ENCODE measurements at places on chromosomes 1 and 21. TPM values are rescaled to one million over a fixed set of nuclear protein-coding genes. Genes with fewer than 3 reads are reported as not detected.

ARHGAP29 gene
- total RNA-seq: 49.5 TPM

PGLYRP4 gene
- total RNA-seq: 10.2 TPM

DNA sequence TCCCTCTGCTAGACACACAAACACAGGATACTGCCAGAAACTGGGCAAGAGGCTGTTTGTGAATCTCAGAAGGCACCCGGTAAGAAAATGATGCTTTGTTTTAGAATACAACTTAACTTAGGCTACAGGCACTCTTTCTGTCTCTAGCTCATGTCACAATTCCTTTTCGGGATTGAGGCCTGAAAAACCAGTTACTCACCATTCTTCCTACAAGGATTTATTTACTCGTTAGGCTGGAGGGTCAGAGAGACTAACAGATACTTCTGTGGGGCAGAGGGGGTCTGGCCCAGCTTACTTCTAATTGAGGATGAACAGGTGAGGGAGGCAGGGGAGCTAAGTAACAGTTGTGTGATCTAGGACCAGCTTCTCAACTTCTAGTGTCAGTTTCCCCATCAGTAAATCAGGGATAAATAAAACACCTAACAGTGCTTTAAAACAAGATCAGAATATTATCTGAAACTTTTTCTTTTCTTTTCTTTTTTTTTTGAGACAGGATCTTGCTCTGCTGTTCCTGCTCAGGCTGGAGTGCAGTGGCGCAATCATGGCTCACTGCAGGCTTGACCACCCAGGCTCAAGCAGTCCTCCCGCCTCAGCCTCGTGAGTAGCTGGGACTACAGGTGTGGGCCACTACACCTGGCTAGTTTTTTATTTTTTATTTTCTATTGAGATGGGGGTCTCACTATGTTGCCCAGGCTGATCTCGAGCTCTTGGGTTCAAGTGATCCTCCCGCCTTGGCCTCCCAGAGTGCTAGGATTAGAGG, 31.9 kb downstream of the NFYC start:
- DNase-seq: no peak

GRCh38 chr1:94874423-94874822, 52.5 kb downstream of the CNN3 start:
- no peak for DNase-seq

CCDC185 gene
- not detected for total RNA-seq

MATN1 gene
- not detected for total RNA-seq

DNA sequence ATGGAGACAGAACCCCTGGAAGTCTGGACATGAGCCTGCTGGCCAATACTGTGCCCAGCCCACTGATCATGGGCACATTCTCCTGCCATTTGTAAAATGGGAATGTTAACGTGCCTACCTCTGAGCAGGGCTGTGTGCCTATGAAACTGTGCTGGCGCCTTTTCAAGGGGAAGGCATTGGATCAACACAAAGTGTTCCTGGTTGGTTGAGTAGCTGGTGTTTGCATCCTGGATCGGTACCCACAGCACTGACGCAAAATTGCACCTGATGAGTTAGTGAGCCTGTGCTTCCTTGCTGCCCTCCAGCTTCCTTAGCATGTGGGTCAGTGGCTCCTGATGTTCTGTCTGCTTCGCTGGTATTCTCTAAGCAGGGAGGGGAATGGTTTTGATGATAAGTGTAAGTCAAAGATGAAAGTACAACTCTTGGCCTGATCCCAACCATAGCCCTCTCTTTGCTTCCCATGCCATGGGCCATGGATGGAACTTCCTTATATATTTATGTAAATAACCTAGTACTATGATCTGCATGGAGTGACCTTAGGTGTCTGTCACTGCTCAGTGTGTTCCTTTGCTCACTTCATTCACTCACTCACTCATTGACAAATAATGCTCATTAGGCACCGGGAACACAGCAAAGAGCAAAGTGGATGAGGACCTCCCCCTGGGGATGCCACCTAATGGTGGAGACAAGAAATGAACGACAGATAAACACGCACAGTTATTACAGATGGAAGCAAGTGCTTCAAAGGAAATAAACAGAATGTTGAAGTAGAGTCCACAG, 22.7 kb downstream of the MAB21L3 start:
- DNase-seq: no peak

GRIK1 gene
- total RNA-seq: 0.30 TPM

DDR2 gene
- 15.1 TPM for total RNA-seq

- DNase-seq: no peak
Measured at GRCh38 chr1:14759843-14760242, 161.4 kb downstream of the KAZN start.

GRCh38 chr1:194155962-194156361, 969.5 kb upstream of the B3GALT2 start:
- DNase-seq: no peak

DNA sequence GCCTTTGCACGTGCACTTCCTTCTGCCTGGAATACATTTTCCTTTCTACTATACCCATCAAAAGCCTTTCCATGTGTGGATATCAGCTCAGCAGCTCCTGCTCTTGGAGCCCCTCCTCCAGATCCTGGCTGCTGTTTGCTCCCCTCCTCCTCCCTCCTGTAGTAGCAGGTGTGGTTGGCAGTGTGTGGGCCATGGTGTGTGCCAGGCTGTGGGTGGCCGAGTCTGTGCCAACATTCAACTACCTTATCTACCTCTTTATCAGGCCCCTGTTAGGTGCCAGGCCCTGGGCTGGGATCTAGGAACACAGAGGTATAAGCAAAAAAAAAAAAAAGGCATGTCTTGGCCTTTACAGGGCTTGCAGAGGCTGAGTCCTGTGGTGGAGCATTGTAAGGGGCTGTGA, 180.6 kb upstream of the JUN start:
- no peak for DNase-seq

- no peak for DNase-seq
Measured at GRCh38 chr1:27928216-27928954, 6.4 kb upstream of the SMPDL3B start.

DNA sequence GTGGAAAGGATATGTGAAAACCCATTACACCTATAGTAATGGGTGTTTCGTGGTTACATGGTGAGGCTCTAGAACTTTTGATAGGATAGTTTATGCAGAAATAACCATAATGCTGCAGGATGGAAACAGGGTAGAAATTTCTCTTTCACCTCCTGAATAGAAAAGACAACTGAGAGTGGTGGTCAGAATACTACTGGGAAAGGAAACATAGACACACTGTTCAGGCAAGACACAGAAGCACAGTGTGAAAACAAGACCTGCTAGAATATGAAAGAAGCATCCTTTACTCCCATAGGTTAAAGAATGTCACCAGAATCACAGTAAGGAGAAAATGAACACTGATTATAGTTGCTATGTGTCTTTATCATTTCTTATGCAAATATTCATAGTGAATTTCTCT, 496.6 kb downstream of the DPYD start:
- no peak for DNase-seq

DNA sequence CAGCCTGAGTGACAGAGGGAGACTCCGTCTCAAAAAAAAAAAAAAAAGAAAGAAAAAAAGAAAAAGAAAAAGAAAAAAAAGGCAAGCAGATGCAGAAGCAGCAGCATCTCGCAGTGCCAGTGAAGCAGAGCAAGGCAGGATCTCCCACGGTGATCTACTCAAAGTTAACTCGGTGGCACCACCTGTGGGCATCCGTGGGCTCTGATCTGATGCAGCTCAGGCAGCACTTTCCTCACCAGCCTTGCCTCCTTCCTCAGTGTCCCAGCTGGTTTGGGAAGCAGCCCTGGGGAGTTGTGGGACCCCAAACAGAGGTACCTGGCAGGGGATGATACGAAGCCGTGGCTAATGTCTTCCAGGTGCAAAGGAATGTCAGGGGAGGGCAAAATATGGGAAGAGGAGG, 104.3 kb upstream of the KRTAP19-8 start:
- DNase-seq: no peak

- DNase-seq: no peak
Measured at GRCh38 chr21:29481081-29481480, 182.4 kb downstream of the BACH1 start.

DNA sequence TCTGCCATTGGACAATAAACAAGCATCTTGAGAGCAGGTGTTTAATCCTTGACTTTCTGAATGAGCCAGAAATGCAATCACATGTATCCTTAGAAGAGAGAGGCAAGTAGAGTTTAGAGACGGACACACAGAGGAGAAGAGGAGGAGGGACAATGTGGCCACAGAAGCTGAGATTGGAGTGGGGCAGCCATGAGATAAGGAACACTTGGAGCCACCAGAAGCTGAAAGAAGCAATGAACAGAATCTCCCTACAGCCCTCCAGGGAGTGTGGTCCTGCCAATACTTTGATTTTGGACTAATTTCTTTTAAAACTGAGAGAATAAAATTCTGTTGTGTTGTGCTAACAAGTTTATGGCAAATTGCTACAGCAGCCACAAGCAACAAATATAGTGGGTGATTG, 141.0 kb downstream of the ATP6V1G3 start:
- DNase-seq: no peak

DNA sequence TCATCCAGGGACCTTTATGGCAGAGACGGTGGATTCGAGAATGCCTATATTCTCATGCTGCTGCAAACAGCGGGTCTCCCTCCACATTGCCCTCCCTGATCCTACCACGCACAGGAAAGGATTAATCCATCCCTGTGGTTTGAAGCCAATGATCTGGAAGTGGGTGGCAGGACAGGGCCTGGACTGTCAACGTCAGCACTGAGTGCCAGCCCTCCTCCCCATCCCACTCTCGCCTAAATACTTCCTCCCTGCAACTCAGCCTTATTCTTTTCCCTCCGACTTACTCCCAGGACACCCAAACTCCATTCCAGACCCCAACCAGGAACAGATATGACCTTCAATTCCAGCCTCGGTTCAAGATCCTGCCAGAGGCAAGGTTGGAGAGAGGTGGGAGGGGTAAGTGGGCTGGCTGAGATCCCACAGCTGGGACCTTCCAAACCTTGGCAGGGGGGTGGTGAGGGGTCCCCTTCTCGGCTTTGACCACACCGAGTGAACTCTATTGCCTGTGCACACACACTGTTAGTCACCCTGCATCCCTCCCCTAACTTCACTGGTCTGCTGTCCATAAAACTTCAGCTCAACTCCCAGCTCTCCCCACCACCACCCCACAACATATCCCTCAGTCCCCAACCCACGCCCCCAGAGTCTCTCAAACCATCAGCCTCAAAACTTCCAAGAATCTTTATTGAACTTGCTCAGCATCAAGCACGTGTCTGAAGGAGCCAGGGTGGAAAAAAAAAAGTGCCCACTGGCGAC, 2.4 kb upstream of the S100A5 start:
- no peak for DNase-seq

FCRL5 gene
- total RNA-seq: not detected

DNA sequence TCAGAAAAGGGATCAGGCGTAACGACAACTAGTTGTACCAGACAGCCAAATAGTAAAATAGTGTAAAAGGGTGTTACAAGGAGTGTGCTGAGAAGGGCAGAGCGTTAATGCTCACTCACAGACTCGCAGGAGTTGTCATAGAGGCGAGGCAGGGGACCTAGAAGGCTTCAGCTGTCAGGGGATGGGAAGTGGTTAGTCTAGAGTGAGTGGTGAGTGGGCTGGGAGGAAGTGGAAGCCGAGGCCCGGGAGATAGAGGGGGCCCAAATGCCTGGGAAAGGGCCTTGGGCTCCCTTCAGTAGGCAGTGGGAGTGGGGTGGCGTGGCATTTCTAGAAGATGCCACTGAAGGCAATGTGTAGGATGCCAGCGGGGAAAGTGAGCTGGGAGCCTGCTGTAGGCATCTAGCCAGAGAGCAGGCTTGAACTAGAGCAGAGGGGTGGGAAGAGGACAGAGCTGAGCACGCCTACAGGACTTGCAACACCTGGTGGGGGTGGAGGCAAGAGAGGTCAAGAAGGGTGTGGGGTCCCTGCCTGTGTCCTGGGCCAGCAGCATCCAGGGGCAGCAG, 10.3 kb downstream of the SLC6A17 start:
- DNase-seq: no peak

- DNase-seq: no peak
Measured at GRCh38 chr1:8763888-8764287, 53.6 kb downstream of the RERE start.

DNA sequence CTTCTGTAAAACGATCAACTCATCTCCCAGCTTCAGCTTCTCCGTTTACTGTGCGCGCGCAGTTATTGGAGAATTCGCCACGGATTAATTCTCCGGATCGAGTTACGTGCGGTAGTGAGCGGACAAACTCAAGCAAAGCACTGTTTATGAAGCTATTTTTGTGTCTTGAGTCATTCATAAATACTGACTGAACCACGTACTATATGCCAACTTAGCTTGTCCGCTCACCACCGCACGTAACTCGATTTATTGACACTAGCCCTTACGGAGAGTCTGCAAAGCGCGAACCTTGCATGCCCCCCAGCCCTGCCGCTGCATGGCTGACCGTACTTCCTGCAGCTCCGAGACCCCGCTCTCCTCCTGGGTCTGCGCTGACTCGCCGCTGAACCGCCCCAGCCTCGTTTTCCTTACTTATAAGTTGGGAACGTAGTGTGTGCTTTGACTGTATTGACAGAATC, 773 bp downstream of the CHD1L start:
- peak; percentile 86 for DNase-seq

DNA sequence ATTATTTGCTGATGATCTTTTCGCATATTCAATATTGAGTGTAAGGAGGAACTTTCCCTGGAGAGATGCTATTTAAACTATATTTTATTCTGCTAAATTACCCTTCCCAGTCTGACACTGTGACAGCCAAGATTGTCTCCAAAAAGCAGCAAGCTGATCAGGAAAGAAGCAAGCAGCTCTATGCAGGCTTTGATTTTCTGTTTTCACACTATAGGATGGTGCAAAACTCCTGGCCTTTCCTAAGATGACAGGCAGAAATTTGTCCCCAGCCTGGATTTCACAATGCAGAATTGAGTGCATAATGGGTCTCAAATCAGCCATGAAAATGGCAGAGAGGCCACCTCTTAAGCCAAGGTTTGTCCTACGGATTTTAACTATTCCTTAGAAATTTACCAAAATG, 1.1 kb downstream of the SGIP1 start:
- DNase-seq: no peak

DNA sequence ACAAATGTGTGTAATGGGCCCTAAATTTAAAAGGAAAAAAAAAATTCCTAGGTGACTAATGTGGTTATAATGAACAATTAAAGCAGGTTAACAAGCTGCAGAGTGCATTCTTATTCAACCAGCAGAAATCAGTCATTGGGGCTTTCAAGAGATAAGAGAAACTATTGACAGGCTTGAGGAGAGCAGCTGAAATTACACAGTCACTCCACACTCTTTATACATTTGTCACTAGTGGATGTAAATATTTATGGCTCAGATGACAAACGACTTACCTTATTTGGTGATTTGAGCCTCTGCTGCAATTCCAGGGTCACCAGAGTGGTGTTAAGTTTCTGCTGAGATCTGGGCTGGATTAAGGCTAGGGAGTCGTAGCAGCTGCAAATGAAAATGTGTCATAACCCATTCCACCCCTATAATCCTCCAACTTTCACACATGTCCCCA, 896.3 kb downstream of the TTLL7 start:
- DNase-seq: no peak

DNA sequence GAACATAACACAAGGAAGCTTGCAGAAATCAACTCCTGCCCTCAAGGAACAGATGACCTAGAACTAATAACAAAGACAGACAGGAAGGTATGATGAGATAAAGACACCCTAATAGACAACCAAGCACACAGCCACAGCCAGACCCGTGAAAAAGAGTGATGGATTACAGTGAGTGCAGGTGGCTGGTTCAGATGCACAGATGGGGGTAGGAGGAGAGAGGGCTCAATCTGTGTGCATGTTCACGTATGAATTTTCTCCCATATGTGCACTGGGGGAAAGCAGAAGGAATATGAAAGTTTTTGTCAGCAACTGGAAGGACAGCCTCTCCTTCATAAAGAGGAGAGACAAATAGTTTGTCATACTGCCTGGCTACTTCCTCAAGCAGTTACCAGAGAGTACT, 367.1 kb downstream of the PBX1 start:
- no peak for DNase-seq

- DNase-seq: no peak
Measured at GRCh38 chr1:116310180-116310579, 62.9 kb upstream of the ATP1A1 start.

GRCh38 chr1:110672001-110672752, 2.6 kb downstream of the KCNA3 start:
- DNase-seq: no peak

Data from lower leg skin (tissue), 4 donors.